Activated CD4-positive, alpha-beta T cell treated with anti-CD3 and anti-CD28 coated beads for 24 hours (primary cell): ENCODE measurements at places on chromosomes 7 and 10.

GRCh38 chr7:476736-477360 lies 42.8 kb downstream of the PDGFA start:
- no peak for DNase-seq

- DNase-seq: no peak
Measured at GRCh38 chr7:55965100-55965470, 700 bp downstream of the NIPSNAP2 start.

DNA sequence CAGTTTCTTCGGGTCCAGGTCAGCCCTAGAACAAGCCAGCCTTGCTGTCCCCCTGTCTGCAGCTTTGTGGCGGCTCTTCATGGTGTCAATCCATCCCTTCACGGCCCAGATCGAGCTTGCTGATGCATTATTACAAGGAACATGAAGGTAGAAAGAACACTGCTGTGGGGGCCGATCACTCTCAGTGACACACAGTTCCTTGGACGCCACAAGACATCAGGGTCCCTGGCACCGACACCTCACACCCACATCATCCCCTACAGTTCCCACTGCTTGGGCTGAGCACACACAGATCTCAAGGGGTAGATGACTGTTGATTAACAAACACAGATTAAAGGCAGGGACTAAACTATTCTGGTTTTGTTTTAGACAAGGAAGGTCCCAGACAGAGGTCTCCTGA lies 119.4 kb downstream of the KMT2E start:
- DNase-seq: no peak

DNA sequence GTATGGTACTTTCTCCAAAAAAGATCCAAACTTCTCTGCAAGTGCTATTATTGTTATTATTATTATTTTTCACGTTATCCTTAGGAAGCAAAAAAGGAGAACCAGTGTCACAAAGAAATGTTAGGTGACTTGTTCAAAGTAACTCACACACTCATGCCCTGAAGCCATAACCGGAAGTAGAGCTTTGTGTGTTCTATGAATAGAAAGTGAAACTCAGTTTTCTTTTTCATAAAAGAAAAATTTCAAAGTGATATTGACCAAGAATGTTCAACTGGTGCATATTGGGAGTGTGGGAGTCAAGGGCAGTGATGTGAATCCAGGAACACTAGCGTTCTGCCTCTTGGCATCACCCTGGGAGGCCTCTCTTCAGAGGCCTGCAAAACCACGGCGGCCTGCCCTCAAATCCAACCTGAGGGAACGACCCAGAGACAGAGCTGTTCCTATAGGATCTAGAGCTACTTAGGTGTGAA lies 106.1 kb downstream of the PRKCQ start:
- DNase-seq: no peak

GRCh38 chr10:43774234-43774769 lies 125.6 kb upstream of the ZNF32 start:
- DNase-seq: no peak

DNA sequence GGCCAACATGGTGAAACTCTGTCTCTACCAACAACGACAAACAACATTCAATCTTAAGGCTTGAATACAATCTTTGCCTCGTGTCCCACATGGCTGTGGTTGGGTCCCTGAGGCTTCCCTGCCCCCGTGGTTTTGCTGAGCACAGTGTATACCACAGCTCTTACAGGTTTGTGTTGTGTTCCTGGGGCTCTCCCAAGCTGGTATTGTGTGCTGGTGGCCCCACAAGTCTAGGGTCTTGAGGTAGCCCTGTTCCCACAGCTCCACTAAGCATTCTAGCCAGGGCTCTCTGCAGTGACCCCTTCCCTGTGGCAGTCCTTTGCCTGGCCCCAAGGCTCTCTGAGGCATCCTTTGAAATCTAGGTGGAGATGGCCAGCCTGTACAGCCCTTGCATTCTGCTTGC lies 68.0 kb upstream of the CCNY start:
- no peak for DNase-seq

- DNase-seq: no peak
Measured at GRCh38 chr10:413662-414071, 275.8 kb downstream of the DIP2C start.

GRCh38 chr10:119370972-119371703 lies 163.8 kb downstream of the GRK5 start:
- DNase-seq: no peak

DNA sequence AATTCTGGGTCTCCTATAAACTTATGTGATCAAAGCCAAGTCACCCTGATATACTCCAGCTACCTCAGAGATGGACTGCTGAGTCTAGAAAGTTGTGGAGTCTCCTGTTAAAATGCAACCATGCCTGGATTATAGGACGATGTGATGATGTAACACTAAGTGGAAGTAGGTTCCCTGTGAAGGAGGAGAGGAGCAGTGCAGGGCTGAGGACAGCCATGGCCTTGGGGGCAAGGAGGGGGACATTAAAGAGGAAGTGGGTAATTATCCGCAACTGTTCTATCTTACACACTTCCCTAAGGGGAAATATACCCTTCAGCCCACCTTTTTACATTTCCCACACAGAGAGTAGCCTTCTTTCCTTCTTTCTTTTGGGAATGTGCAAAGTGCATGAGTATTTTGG lies 63.8 kb downstream of the MTPN start:
- DNase-seq: no peak

DNA sequence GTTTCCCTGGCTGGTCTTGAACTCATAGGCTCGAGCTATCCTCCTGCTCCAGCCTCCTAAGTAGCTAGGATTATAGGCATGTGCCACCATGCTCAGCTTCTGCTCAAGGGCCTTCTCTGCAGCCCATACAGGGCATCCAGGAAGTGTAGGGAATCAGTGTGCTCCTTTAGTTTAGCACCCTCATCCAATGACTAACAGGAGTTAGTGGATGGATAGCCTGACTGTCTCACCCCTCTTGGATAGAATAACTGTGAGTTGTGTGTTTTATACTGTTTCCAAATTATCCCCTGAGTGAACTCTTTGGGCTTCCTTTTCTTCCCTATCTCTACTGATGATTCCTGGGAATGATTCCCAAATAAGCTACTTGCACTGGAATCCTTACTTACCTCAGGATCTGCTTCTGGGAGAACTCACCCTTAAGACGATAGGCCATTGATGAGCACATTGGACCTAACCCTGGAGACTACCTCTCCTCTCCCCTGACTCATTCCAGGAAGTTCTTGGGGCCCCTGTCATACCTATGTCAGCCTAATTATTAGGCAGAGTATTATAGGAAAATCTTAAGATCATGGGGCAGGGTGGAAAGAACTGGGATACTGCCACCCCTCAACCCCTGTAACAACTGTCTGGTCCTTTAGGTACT lies 18.5 kb downstream of the STRIP2 start:
- no peak for DNase-seq

DNA sequence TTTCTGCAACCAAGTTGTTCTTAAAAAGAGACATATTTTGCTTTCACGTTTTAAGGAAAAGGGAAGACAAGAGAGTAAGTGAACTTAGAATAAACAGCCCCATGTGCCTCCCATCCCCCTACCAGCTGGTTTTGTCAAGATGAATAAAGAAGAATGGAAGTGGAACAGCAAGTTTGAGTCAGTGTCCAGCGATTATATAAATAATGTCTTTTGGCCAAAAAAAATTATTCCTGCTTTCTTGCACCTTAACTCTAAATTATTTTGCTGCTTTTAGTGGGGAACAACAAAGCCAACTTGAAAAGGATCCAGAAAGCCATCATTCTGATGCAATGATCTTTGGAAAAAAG lies 82.4 kb upstream of the TRIL start:
- no peak for DNase-seq

GRCh38 chr10:34740321-34740720 lies 74.8 kb downstream of the PARD3 start:
- DNase-seq: no peak

- no peak for DNase-seq
Measured at GRCh38 chr10:19862811-19863515, 46.7 kb downstream of the PLXDC2 start.

DNA sequence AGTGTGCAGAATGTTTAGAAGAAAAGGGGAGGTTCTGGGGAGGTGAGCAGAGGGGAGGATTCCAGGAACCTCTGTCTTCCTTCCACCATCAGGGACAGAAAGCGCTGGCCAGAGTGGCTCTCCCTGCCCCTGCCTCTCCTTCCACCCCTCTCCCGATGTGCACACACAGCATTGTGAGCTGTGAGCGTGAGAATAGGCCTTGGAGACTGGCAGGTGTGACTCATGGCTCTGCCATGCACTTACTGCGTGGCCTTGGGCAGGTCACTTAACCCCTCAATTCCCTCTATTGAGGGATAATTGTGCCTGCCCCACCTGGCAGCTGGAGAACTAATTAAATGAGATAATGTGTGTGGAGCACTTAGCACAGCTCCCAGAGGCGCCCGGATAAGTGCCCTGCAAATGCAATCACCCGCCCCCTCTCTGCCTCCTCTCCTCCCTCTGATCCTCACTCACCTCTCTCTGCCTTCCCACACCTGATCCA lies 115.4 kb downstream of the ZMIZ1 start:
- no peak for DNase-seq

DNA sequence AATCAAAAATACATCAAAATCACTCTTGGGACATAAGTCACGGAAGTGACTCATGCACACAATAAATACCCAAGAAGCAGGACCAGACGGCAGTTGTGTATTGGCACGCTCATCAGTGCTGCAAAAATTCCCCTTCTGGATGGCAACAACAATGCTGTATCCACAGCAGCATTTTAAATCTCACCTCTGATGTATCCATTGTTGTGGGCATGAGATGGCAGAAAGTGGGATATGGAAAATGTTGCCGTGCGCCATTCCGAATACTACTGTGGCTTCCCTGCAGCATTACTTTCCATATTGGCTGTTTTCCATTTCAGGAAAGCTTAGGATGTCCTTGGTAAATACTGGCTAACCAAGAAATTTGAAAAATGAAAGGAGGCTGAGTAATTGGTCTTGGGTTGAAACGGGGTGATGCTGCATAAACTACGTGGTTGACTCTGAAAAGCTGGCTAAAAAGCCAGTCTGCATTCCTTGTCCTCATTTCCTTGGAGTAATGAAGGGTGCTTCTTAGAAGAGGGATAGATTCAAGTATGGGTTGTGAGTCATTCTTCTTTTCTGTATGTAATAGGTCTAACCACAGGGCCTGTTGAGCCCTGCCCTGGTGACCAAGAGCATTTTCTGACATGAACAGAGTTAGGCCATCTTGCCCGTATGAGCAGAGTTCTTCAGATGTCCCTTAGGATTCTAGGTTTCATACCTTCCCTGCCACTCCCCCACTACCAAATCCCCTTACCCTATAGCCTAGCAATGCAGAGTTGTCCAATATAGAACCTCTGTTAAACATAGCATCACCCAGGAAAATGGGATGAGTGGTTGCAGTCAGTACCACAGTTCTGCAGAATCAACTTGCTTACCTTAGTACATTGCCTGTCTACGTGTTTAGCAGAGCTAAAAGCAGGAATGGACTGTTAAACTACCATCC lies 36.3 kb upstream of the TOMM7 start:
- DNase-seq: no peak

DNA sequence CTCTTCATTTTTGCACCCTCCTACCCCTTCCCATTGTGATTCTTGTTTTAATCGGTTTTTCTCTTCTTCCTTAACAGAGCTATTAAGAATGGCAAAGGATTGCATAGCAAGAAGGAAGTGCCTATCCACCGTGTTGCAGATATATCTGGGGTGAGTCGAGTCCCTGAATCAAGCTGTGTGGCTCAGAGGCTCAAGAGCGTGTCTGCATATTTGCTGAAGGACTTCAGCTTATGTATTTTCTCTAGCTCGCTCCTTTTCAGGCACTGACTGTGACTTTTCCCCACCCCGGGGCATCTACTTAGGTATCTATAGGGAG lies 126.6 kb downstream of the LRRC4 start:
- DNase-seq: no peak

DNA sequence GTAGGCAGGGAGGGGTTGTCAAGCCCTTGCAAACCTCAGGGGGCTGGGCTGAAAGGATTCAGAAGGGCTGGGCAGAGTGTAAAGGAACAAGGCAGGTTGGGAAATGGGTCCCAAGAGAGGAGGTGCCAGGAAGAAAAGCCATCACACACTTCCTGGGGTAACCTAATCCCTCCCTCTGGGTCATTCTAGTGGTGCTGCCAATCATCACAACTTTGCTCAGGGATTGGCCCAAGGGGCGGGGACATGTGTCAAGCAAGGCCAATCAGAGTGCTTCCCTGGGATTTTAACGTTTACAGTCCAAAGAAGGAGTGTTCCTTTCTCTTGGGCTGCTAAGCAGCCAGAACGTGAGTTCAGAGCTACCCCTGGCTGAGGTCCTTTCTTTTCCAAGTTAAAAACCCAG lies 57.1 kb upstream of the NPTX2 start:
- no peak for DNase-seq

- no peak for DNase-seq
Measured at GRCh38 chr7:125927556-125927955, 997.9 kb upstream of the POT1 start.

DNA sequence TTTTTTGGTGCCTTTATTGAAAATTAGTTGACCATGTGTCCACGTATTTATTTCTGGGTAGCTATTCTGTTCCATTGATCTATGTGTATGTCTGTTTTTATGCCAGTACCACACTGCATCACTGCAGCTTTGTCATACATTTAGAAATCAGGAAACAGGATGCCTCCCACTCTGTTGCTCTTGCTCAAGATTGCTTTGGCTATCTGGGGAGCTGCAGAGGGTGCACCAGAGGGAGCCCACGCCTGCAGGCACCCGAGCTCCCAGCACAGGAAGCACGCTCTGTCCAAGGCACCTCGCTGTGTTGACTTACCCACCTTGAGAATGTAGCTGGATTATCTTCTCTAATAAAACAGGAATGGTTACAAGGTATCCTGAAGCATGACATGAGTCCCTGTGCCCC lies 301.7 kb downstream of the TCERG1L start:
- DNase-seq: no peak

DNA sequence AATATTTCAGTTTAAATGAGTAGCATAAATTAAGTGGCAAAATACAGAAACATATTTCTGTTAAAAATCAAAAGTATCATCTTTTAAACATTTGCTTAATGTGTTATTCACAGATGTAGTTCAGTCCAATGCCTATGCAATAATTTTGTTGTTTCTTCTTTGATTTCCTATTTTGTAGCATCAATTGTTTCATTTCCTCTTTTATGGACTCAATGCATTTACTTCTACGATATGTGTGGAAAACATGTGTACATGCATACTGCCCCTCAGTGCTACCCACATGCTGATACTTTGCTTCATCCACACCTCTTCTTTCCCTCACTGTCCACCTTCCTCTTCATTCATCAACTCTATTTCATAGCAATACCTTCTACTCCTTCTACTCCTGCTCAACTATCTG lies 108.1 kb downstream of the PTN start:
- DNase-seq: no peak

DNA sequence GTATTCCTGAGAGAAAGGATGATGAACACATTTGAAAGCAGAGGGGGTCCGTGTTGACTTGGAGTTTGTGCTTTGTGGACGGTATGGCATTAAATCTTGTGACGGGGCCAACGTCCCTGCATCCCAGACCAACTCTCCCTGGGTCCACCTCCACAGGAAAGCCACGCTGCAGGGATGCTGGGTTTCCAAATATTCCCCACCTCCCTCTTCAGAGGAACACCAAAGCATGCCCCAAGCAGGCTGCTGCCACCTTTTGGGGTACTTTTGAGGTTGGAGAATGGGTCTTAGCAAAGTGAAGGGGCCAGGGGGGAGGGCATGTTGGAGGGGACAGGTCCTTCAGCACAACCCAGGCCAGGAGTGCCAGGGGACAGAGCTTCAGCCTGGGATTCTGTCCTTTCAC lies 504.4 kb downstream of the TCERG1L start:
- no peak for DNase-seq
